Ascending aorta (tissue), 2 donors: ENCODE measurements at places on chromosomes 2 and 18. TPM values are rescaled to one million over a fixed set of nuclear protein-coding genes. Genes with fewer than 3 reads are reported as not detected.

DNA sequence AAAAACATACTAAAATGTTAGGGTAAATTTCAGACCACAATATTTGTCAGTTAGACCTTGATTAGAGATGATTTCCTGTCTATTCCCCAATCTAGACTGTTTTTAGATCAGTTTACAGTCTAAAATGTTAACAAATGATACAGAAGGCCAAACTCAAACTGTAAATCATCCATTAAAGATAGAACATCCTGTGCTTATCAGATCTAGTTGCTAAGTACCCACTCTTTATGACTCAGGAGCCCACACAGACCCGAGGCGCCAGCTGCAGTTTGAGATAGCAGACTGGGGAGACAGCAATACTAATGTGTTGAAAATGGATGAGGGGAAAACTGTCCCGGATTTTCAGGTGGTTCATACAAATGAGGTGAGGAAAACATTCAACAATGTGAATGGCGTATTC is 113.3 kb downstream of the SCG2 start:
- no peak for DNase-seq

- DNase-seq = no peak
Measured at GRCh38 chr2:179454443-179455171, 190.0 kb upstream of the SESTD1 start.

GRCh38 chr18:62118328-62118727 is 68.5 kb downstream of the PIGN start:
- no peak for DNase-seq

DNA sequence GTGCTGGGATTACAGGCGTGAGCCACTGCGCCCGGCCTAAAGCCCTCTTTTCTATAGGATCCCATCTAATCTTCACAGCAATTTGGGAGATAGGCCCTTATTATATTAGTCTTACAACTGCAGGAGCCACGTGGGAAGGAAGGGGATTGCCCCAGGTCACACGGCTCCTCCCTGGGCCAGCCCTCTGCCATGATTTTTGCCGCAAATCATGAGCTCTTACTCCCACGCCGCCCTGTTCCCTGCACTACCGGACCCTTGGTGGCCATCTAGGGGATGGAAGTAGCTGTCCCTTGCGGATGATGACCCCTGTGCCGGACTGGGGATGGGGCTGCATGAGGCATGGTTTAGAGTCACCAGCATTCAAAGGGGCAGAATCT is 28.4 kb upstream of the PTMA start:
- DNase-seq = no peak

DNA sequence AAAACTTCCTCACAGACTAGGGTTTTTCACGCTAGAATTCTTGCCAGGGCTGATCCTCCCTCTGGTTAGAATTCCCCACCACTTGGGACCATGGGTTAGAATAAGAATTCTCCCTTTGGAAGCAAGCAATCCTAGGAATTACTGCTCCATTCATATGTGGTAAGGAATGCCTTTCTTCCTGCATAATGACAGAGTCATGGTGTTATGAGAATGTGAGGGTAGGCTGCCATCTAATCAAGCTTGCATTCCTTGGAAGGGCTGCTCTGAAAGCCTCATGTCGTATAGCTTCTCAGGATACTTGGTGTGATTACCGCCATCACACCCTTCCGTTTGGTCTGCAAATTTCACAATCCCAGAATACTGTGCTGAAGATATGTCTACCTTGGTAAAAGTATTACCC is 1282.4 kb upstream of the PIK3C3 start:
- DNase-seq = no peak

DNA sequence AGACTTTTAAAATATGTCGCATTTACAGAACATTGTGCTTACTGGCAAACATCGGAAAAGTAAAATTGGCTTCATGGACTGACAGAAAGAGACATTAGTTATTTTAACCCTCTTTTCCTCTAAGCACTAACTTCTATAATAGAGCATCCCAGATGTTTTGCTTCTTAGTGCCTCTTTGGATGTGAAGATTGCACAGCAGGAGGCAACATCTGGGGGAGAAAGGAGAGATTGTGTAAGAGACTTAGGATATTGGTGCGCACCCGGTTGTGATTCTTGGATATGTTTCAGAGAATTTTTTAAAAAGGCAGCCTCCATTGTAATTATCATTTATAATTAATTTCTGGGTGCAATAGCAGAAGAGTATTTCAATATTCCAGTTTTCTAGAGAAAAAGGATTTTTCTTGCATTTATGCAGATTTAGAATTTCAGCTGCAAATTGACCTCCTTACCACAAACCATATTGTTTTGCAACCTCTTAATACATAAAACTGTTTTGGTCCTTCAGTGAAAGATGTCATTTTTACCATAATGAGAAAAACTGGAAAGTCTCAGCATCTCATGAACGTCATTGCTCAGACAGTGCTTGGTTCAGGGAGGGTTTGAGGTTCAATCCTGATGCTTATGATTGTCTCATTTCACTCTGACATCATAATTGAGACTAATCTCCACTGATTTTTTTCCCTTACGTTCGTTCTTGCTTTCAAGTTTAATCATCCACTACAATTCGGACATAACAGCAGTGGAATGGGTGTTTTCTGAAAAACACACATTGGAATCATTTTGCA is 404.3 kb downstream of the ZNF521 start:
- DNase-seq = no peak

GRCh38 chr18:60538891-60539290 is 166.3 kb upstream of the MC4R start:
- no peak for DNase-seq

DNA sequence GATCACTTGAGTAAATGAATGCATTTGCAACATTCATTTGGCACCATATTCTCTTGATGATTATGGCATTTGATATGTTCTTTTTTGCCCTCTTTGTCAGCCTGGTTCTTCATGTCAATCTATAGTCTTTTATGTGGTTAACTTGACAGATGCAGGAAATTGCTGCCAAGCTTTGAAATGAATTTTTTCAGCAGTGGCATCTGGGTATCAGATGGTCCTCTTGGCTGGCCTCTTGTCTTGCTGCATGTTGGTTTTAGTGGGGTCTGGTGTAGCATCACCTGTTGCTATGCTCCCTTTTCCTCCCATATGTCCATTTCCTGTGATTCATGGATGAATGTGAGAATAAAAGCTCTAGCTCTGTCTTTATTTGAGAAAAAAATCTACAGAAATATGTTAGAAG is 119.9 kb downstream of the DPP4 start:
- DNase-seq = no peak

GRCh38 chr2:23231865-23232264 is 153.1 kb upstream of the KLHL29 start:
- DNase-seq = no peak

GRCh38 chr2:25000036-25000435 is 28.3 kb upstream of the DNAJC27 start:
- DNase-seq = no peak

DNA sequence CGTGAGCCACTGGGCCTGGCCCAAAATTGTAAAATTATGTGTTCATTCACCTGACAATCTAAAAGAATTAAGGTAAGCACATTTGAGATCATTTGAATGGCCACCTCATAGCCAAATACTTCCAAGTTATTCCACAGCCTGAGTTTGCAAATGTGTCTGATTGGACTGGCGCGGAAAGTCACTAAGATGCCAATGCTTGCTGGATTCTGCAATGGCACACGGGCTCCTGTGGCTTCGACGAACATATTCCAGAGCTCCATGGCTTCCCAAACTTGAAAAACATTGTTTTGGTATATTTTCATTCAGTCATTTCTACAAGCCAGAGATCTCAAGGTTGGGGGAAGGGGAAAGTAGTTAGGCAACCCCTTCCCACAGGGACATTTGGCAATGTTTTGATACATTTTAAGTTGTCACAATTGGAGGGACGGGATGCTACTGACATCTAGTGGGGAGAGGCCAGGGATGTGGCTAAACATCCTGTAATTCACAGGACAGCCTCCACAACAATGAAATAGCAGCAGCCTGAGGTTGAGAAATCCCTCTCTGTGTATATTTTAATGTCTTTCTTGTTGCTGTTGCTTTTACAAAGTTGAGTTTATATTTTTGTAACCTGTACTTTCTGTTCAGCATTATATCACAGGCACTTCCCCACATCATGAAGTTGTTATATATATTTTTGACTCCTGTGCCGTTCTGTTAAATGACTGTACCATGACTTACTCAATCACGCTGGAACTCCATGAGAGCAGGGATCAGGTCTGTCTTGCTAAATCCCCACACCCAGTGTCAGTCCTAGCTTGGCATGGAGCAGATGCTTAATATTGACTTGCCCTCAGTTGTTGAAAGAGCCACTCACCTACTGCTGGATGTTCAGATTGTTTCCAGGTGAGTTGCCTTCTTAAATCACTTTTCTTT is 56.9 kb downstream of the COL4A4 start:
- DNase-seq = no peak

DNA sequence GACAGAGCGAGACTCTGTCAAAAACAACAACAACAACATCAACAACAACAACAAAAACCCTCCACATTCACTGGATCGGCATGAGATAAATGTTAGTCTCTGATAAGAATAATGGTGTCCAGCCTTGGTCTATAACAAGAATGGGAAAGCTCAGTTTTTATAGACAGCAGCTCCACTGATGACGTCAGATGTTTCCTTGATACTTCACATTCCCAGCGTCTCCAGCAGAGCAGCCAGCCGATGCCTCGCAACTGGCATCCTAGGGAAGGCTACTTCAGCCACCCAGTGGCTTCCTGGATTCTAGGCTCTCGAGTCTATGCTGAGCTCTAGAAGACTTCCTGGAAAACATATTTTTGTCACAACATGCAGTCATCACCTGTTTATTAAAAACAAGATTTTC is 271.4 kb upstream of the SMIM21 start:
- no peak for DNase-seq

GRCh38 chr2:23073671-23074070 is 311.3 kb upstream of the KLHL29 start:
- no peak for DNase-seq

GRCh38 chr2:167480986-167481309 is 592.7 kb downstream of the XIRP2 start:
- DNase-seq = no peak

DNA sequence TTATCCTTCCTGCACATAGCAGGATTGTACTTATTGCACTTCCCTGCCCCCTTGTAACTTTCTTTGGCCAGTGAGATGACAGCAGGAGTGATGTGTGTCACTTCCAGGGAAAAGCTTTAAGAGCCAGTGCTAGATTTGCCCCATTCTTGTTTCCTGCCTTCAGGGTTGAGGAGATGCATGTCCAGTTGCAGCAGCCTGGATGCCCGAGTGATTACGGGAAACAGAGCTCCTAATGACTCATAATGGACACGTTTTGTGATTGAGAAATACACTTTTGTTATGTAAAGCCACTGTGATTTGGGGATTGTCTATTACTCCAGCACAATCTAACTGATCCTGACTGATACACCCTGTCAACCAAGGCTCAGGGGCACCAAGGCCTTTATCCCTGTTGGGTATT is 5.0 kb upstream of the TET3 start:
- peak; percentile 69 for DNase-seq

GRCh38 chr2:162711832-162712540 is 126.6 kb downstream of the KCNH7 start:
- DNase-seq = no peak

The PLCL1 gene
- total RNA-seq = 14.3 TPM

The GALNT13 gene
- total RNA-seq = not detected

The MOGAT1 gene
- total RNA-seq = not detected

The IL36G gene
- total RNA-seq = not detected

The RAB31 gene
- 36.8 TPM for total RNA-seq

The TBC1D8 gene
- total RNA-seq = 17.8 TPM

The GCG gene
- not detected for total RNA-seq

The FOXD4L1 gene
- not detected for total RNA-seq
